ENCODE measurements at places on chromosomes 3 and 15.

GRCh38 chr3:38988955-38989354, 62.8 kb downstream of the SCN11A start:
- no peak for DNase-seq

DNA sequence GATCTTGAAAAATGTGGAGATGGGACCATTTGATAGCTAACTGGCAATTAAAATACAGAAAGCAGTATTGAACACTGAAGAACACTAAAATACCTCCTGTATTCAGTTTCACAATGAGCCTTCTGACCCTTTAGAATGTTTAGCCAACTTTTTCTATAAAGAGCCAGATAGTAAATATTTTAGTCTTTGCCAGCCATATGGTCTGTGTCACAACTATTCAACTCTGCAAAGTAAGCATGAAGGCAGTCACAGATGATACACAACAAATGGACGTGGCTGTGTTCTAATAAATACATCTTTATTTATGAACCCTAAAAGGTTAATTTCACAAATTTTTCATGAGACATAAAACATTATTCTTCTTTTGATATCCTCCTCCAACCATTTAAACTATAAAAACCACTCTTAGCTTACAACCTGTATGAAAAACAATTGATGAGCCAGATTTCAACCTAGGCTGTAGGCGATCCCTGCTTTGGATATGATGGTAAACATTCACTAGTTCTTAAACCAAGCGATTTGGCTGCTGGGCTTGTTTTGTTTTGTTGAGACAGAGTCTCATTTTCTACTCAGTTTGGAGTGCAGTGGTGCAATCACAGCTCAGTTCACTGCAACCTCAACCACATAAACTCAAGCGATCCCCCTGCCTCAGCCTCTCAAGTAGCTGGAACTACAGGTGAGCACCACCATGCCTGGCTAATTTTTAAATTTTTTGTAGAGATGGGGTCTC, 13.6 kb upstream of the CSPG5 start:
- no peak for DNase-seq

GRCh38 chr3:184230603-184231528, 1.5 kb downstream of the VWA5B2 start:
- no peak for DNase-seq

DNA sequence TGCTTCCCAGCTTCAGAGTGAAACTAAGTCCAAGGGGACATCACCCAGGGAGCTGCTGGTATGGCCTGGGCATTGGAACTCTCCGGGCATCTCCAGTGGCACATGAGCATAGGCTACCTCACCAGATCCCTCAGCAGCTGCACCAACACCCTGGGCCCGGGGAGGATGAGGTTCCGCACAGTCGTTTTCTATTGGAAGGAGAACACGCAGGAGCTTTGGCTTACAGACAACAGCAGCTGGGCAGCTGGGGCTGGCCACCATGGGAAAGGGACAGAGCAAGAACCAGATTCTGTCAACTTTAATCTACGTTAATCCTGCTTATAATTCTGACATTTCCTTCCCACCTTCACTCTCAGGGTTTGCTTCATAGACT, 65.5 kb downstream of the MYO1E start:
- DNase-seq = no peak

DNA sequence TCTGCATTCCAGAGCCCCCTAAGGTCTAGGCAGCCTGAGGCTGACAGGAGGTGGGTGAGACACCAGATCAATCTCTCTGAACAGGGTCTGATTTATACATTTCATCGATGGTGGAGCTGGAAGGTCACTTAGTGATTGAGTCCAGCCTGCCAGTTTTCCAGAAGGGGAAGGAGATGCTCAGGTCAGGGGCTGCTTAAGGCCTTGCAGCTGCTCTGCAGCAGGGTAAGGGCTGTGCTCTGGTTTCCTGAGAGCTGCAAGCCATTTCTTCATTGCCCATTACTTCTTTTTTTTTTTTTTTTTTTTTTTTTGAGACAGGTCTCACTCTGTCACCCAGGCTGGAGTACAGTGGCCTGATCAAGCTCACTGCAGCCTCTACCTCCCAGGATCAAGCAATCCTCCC, 10.7 kb downstream of the TADA3 start:
- DNase-seq = no peak

GRCh38 chr3:49916686-49917085, 12.9 kb downstream of the MON1A start:
- DNase-seq = peak; percentile 88

DNA sequence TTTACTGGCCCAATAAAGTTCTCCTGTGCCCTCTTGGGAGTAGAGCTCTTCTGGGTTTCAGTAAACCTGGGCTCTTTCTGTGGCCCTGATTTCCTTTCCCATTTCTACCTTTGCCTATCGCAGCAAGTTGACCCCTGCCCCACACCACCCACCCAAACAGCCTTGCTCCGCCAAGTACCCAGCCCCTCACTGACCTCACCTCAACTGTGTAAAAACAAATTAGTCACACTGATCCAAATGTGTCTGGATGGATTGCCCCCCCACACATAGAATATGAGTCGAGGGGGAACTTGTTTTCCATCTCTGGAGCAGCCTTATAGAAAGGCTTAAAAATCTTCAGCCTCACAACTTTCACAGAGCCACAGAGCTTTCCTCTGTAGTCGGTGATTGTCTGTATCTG, 28.6 kb upstream of the VEPH1 start:
- peak; percentile 62 for DNase-seq

- DNase-seq = peak; percentile 61
These were observed 53.0 kb downstream of the STARD5 start for GRCh38 chr15:81270781-81271491.

DNA sequence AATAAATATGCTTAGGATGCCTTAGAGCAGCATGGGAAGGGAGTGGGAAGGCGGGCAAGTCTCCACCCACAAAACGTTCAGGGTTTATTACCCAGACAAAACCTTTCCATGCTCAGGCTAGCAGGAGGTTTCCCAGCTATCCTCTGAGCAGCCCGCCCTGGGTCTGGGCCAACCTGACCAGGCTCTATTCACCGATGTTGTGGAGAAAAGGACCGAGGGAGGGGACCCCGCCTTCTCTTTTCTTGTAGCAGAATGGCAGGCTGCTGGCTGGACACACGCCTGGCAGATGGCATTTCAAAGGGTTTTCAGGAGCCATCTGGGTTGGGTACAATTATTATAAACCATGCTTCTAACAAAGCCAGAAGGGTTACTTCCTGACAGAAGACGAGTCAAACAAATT, 540.9 kb downstream of the MAGI1 start:
- DNase-seq = no peak

DNA sequence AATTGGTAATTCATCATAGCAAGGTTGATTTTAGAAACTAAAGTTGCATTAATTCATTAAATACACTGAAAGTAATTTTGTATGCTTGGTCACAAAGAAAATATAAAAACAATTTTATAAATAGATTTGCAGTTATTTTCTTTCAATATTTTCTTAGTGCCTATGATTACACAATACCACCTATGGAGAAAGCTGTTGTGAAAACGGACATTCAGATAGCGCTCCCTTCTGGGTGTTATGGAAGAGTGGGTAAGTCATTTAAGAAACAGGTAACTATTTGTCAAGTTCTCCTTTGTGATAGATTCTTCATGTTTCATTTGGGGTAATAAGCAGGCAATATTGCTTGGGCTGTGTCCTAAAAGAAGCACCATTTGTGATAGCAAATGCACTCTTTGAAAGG, 3.0 kb downstream of the DUT start:
- DNase-seq = no peak

- peak; percentile 89 for DNase-seq
These were observed 189.3 kb downstream of the OPA1 start for GRCh38 chr3:193782276-193782647.

DNA sequence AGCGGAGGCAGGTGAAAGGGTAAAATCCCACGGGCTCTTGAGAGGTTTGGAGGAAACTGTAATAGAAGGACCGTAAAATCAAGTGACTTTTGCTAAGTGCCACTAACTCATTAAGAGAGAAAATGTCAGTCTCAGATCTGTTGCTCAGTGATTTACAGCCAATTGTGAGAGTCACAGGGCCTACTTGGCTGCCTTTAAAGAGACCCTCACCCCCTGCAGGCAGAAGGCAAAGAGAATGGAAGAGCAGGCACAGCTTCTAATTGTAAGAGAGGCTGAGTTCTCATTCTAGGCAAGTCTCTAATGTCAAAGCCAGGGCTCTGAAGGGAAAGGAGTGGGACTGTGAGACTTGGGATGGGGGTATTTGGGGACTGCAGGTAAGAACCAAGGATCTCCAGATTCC, 9.3 kb upstream of the SYNM start:
- DNase-seq = no peak

DNA sequence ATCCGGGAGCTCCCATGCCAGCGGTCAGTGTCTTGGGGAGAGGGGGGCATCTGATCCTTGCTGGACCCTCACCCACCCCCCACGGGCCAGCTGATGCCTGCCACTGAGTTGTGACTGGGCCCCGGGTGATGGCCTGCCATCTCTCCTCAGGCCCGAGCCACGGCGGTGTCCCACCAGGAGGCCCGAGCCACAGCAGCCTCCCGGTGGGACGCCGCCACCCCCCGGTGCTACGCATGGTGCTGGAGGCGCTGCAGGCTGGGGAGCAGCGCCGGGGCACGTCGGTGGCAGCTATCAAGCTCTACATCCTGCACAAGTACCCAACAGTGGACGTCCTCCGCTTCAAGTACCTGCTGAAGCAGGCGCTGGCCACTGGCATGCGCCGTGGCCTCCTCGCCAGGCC, 4.3 kb downstream of the H1-8 start:
- no peak for DNase-seq

GRCh38 chr3:70527026-70527425, 214.6 kb upstream of the MDFIC2 start:
- DNase-seq = no peak

DNA sequence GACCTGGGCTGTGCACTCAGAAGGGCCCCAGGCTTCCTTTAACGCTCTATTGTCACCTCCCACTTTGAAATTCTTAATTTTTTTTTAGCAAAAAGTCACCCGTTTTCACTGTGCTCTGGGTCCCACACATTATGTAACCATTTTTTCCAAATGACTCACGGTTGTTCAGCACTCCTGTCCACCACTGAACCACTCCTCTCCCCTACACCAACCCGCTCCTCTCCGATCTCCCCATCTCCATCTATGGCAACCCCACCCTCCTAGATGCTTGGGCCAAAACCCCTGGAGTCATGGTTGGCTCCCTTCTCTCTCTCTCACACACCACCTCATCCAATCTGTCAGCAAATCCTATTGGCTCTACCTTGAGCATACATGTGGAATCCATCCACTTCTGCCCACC, 41.2 kb upstream of the LINGO1 start:
- DNase-seq = no peak

DNA sequence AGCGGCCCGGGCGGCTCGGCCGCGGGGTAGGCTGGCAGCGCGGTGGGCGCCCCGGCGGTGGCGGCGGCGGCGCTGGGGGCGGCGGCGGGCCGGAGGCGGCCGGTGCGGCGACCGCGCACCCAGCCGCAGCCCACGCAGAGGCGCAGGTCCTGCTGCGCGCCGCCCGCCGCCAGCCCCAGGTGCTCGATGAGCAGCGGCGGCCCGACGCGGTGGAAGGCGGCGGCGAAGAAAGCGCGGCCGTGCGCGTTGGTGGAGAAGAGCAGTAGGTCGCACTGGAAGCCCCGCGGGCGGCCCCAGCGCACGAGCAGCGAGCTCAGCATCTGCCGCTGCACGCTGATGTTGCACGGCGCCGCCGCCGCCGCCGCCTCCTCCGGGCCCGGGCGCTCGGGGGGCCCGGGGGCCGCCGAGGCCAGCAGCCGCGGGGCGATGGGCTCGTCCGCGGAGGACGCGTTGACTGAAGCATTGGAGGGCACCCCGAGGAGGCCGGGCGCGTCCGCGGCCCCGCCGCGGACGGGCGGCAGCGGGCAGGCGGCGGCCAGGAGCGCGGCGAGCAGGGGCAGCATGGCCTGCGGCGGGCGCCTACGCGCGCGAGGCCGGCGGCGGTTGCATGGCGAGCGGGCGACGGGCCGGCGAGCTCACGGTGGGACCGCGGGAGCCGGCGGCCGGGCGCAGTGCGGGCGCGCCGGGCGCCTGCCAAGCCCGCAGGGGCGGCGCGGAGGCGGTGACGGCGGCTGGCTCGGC, 452 bp downstream of the TMEM158 start:
- DNase-seq = no peak

DNA sequence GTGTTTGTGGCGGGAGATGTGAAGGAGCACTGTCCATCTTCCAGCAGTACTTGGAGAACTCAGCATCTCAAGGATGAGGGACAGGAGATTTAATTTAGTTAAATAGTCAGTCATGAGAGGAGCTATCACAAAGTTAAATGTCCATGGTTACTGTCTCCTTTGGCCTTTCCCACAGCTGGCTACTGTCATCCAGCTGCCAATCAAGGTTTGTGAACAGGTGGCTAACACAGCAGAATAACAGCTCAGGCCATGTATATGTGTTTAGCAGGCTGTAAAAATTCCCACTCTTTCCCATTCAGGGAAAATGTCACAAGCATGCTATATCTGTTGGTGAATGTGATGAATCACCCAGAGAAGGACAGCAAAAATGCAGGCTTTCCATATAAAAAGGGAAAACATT, 120.5 kb downstream of the TMEM108 start:
- DNase-seq = no peak

DNA sequence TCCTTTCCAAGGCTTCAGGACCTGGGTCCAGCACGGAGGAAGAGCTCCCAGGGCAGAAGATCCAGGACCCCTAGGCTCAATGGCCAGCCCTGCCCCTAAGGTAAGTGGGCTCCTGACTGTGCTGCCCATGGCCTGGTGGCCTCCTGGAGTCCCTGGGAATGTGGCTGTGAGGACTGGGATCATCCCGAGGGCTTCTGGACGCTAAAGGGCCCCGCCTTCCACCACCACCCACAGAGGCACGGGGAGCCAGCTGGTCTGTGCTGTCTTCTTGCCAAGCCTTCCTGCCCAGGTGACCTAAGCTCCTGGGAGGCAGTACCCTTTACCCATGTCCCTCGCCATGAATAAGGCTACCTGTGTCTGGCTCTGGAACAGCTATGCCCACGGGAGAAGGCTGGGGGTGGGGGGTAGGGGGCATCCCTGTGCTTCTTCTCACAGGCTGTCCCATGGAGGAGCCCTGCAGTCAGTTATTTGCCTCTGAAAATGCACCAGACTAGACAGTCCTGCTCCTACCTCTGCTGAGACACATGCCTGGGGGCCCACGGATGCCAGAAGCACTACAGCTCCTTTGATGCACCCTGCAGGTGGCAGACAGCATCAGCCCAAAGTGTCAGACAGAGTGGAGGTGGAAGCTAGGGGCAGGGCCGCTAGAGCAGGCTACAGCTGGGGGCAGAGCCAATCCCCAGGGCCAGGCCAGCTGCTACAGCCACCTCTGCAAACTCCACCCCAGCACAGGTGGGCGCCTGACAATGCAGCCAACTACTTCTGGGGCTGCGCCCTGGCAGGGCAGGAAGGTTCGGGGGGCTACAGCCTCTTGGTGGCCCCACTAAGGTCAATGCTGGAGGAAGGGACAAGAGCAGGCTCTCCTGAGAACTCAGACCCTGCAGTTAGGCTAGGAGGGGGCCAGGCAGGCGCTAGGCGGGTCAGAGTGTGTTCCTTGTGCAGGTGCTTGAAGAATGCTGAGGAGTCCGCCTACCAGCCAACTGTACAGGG, 90.9 kb downstream of the SEC22A start:
- DNase-seq = no peak

All from amniotic epithelial cell (primary cell).